Ureter (tissue), 1 donor: ENCODE measurements at places on chromosomes 4 and X. TPM values are rescaled to one million over a fixed set of nuclear protein-coding genes. Genes with fewer than 3 reads are reported as not detected.

The CD38 gene
- total RNA-seq: 2.6 TPM

GRCh38 chr4:129342819-129343408 is 247.0 kb downstream of the C4orf33 start:
- no peak for DNase-seq

The RAB39B gene
- 0.86 TPM for total RNA-seq

GRCh38 chrX:129786210-129786651 is 6.5 kb downstream of the SASH3 start:
- DNase-seq: no peak

The RTL9 gene
- total RNA-seq: not detected

GRCh38 chr4:34731070-34731469 is 1513.2 kb downstream of the ARAP2 start:
- no peak for DNase-seq

DNA sequence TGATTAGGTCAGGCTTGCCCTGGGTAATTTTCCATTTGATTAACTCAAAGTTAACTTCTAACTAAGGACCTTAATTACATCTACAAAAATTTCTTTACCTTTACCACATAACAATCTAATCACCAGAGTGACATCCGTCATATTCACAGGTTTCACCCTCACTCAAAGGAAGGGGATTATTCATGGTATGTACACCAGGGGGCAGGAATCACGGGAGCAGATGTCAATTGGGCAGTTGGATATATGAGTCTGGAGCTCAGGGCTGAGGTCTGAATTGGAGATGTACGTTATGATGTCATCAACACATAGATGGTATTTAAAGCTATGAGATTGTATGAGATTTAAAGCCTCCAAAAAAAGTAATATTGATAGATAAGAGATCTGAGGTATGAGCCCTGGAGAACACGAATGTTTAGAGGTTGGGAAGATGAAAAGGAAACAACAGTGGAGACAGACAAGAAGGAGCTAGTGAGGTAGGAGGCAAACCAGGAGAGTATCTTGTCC is 52.9 kb downstream of the PGRMC1 start:
- DNase-seq: no peak

The ZFX gene
- 75.0 TPM for total RNA-seq

The MAGEB17 gene
- not detected for total RNA-seq

The GYPB gene
- not detected for total RNA-seq

GRCh38 chrX:97452283-97452682 is 568.6 kb downstream of the RPA4 start:
- no peak for DNase-seq

DNA sequence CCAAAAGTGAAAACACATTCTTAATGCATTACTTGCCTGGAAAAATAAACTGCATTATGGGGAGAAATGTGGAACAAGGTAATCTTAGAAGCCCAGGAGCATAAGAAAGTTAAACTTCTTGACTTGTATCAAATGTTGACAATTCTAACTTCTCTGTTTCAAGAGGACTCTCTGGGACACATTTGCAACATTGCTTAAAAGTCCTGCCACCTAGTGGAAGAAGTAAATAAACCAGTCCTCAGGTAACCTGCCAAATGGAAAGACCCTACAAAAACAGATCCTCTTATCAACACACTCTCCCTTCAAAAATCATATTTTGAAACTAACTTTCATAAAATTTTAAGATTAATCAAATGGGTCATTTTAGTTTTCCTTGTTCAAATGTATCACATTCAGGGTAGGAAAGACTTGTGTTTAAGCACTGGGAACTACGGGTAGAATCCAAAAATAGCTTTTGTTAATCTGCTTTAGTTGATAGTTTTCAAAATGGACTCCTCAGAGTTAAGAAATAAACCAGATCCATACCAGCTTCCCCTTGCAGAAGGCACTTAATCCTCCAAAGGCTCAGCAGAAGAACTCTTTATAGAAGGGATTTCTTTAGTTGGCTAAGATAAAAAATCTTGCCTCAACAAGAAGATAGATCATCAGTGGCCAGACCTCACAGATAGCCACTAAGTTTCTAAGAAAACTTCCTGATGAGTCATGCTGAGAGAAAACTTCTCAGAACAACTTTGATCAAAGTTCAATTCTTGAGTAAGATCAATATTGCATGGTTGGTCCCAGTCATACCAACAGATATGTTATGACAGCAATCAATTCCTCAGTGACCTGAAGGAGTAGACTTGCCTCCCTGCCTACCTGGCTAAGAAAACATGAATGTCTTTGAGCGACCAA is 141.7 kb downstream of the HHIP start:
- no peak for DNase-seq

GRCh38 chrX:17552044-17552650 is 177.1 kb downstream of the NHS start:
- no peak for DNase-seq

GRCh38 chrX:15988661-15989603 is 134.3 kb upstream of the AP1S2 start:
- no peak for DNase-seq

The GPR119 gene
- total RNA-seq: not detected

DNA sequence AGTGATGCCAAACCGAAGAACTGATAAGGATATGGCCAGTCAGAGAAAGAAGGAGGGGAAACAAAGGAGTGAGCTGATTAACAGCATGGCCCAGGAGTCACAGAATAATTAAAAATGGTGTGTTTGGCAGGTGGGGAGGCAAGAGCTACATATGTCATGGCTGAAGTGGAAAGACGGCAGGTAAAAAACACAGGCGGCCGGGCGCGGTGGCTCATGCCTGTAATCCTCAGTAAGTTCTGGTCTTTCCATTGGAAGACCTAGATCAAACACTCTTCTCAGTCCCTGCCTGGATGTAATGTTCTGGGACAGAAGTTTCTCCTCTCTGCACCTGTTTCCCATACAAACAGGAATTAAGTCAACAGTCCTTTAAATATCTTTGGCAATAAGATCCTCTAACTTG is 503.9 kb downstream of the STIM2 start:
- DNase-seq: no peak

DNA sequence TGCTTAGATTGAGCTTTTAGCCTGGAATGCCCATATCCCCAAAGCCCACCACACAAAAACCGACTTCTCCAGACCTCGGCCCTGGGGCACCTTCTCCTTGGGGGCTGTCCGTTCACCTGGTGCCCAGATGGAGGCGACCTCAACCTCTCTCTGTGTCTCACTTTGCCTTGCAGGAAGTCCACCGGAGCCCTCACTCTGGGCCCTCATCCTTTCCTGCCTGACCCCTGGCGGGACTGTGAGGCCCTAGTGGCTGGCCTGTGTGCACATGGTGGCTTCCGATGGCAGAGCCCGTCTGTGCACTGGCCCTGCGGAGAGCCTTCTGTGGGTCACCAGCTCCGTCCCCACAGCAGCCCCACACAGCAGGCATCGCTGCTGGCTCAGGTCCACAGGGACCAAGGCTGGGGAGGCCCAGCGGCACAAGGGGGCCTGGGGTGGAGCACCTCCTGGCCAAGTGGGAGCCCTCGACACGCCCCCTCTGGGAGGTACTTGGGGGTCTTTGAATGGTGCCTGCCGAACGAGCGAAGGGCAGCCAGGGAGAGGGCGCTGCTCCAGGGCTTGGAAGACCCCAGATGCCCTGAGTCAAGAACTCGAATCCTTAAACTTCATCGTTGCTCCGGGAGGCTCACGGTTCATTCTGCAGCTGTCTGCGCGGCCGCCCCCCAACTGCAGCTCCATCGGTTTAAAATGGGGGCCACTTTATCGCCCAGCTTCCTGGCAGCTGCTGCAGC is 97.2 kb upstream of the ADRA2C start:
- DNase-seq: no peak

DNA sequence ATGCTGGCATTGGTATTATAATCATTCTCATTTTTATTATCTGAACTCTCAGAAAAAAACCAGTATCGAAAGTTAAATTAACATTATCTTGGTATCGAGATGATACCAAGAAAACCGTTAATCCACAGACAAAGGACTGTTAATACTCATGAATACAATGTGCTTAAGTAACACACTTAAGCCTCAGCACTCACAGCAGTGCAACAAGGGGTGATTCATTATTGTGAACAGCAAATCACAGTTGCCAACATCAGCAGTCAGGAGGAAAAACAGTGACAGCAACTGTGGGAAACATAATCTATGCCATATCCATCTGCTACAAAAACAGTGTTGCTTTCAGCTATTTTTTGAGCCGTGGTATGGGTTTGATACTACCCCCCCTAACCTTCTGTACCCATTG is 210.9 kb upstream of the ATOH1 start:
- DNase-seq: no peak

DNA sequence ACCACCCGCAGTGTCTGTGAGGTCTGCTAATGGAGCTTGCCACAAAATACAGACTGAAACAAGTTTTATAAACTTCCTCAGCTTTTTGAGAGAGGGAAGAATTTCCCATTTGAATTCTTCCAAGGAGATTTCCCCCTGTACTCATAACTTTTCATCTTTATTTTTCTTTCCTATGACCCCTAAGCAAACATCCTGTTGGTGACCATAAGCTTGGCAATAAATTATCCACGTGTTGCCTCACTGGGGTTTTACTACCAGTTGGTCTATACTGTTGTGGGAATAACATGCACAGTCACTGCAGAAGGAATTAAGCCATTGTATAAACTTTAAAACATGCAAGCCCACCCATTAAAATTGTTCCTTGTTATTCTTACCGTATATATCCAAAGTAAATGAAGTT is 86.2 kb downstream of the SLC39A8 start:
- DNase-seq: no peak

The SLC25A14 gene
- total RNA-seq: 13.6 TPM

DNA sequence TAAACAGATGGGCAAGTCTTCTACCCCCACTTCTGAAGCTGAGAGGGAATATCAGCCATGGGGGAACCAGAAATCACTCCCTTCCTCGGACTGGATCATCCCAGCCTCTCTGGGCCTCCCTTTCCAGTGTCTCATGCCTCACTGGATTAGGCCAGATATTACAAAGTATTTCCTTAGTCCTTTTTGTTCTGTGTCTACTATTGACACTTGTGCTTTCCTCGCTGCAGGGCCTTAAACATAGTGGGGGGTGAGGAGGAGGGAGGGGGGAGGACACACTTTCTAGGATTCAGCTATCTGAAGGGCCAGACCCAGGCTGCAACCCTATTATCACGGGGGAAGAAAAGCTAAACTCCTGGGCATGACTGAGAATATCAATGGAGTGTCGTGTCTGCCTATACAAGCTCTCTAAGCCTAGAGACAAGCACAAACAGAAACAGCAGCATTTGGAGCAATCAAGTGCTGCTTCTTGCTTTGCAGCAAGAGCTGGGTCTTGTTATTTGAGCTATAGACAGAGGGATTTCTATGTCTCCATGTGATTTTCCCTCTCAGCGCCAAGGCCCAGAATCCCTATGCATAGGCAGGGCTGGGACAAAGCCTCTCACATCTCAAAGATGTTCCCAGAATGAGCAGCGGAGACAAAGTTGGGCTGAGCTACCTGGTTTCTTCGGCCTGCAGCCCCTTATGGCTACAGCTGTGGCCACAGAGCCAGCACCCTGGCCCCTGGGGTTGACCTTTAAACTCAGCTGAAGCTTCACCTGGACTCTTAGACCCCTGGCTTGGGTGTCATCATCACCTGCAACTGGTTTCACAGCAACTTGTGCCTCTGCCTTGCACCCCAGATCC is 20.2 kb downstream of the PJA1 start:
- DNase-seq: no peak

The C4orf36 gene
- 2.1 TPM for total RNA-seq

- no peak for DNase-seq
Measured at GRCh38 chr4:39450618-39451017, 8.1 kb downstream of the RPL9 start.

DNA sequence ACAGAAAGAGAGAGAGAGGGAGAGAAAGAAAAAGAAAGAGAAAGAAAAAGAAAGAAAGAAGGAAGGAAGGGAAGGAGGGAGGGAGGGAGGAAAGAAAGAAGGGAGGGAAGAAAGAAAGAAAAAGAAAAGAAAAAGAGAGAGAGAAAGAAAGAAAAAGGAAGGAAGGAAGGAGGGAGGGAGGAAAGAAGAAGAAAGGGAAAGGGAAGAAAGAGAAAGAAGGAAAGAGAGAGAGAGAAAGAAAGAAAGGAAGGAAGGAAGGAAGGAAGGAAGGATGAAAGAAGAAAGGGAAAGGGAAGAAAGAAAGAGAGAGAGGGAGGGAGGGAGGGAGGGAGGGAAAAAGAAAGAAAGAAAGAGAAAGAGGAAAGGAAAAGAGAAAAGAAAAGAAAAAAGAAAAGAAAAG is 10.8 kb downstream of the OPHN1 start:
- DNase-seq: no peak

The MAGEA4 gene
- not detected for total RNA-seq

The SPANXB1 gene
- total RNA-seq: not detected

- no peak for DNase-seq
Measured at GRCh38 chr4:158217763-158218162, 7.5 kb downstream of the TMEM144 start.

- DNase-seq: no peak
Measured at GRCh38 chrX:47447607-47448006, 35.4 kb downstream of the ZNF41 start.

DNA sequence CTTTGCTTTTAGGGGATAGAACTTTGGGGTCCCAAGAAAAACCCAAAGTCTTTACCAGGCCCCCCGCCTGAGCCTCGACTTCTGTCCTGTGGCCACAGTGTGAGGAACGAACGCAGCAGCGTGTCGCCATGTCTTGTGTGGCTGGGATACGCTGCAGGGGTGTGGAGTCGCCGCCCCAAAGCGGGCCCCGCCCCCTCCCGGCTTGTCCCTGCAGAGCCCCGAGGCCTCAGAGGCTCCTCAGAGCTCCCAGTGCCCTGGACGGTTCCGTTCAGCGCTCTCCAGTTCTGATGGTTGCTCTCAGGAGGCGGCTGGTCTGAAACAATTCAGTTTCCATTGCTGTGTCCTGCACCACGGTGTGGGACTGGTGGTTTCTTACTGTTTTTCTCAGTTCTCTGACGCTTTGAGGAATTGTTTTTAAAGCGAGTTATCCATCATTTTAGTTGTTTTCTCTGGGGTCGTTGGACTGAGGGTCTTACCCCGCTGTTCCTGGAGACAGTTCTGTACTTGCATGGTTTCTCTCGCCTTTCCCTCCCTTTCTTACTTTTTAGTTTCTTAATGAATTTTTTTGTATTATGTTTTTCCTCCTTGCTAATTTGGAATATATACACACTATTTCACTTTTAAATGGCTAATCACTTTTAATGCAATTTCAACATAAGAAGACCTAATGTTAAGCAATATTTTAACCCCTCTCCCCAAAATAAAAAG is 1.6 kb upstream of the IDUA start:
- DNase-seq: peak; percentile 76

The CASP3 gene
- total RNA-seq: 17.4 TPM

The CABS1 gene
- total RNA-seq: not detected

GRCh38 chr4:9924750-9925149 is 96.5 kb downstream of the SLC2A9 start:
- no peak for DNase-seq

GRCh38 chr4:128444544-128445302 is 157.1 kb upstream of the PGRMC2 start:
- DNase-seq: no peak

DNA sequence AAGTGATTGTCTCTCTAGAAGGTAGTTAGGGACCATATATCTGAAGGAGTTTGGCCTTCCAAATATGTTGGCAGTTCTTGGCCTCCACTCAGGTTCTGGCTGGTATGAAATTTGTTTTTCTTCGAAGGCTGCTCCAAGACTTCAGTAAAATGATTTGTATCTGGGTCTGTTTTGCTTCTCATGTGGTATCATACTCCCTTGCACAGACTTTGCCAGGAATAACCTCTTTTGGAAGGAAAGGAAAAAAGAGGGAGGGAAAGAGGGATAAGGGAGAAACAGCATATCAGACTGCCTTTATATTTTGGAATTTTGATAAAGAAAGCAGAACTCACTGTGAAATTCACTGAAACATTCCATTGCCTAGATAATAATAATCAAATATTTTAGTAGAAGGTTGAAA is 242.1 kb upstream of the HHIP start:
- DNase-seq: no peak

- peak; percentile 54 for DNase-seq
Measured at GRCh38 chrX:72123471-72124185, 8.1 kb downstream of the RTL5 start.
